ENCODE measurements at places on chromosomes 5 and 9. TPM values are rescaled to one million over a fixed set of nuclear protein-coding genes. Genes with fewer than 3 reads are reported as not detected.
A peak's percentile ranks its signal among the peaks of the same experiment; 100 is the strongest.

Gene CDH18
- total RNA-seq = not detected

Gene SLC27A6
- total RNA-seq = 1.3 TPM

Gene INSL6
- total RNA-seq = not detected

Gene HRCT1
- 10.2 TPM for total RNA-seq

Gene GZMA
- total RNA-seq = 6.3 TPM

Gene FOXD4
- 0.30 TPM for total RNA-seq

Gene PCDHA6
- 0.66 TPM for total RNA-seq

Gene CD14
- 195 TPM for total RNA-seq

Gene CCIN
- not detected for total RNA-seq

Gene CD274
- total RNA-seq = 15.5 TPM

Gene PCSK5
- total RNA-seq = 15.9 TPM

Gene GARIN3
- total RNA-seq = not detected

Gene SPATA6L
- 7.4 TPM for total RNA-seq

Gene FGD3
- 21.1 TPM for total RNA-seq

Gene SLC4A9
- not detected for total RNA-seq

Gene EQTN
- total RNA-seq = not detected

- DNase-seq = no peak
Observed at GRCh38 chr5:78162253-78162862, 132.1 kb downstream of the AP3B1 start.

DNA sequence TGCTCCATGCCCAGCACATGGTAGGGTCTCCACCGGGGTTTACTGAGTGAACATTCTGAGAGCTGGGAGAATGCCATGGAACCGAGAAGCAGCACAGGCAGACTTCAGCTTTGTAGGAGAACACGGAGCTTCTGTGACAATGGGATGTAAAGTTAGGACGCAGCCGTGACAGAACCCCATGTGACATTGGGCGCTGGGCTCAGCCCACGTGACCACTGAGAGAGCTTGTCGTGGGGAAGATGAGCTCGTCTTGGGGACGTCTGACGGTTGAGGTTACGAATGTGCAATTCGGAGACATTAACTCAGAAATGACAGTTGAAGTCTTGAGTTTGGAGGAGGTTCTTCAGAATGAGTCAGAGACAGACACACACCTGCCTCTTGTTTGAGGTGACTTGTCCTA lies 13.5 kb downstream of the SDHA start:
- DNase-seq = no peak

DNA sequence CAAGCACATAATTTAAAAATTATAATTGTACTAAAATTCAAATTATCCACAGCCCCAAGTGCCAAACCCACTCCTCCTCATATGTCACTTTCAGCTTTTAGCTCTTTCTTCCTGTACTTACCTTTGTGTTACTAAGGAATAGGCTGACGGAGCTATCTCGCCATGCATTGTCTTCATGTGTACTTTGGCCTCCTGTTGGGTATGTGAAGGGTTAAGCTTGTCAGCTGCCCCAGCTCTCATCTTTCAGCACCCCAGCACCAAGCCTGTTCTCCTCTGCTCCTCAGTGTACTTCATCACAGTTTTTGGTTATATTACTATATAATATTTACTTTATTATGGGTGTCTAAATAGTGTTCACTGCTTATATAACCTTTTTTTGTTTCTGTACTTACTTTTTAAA lies 46.2 kb downstream of the OSTF1 start:
- DNase-seq = no peak

- peak; percentile 85 for DNase-seq
Observed at GRCh38 chr5:114360816-114361723, 800 bp upstream of the KCNN2 start.

GRCh38 chr5:82754036-82754746 lies 323.0 kb downstream of the TMEM167A start:
- DNase-seq = no peak

DNA sequence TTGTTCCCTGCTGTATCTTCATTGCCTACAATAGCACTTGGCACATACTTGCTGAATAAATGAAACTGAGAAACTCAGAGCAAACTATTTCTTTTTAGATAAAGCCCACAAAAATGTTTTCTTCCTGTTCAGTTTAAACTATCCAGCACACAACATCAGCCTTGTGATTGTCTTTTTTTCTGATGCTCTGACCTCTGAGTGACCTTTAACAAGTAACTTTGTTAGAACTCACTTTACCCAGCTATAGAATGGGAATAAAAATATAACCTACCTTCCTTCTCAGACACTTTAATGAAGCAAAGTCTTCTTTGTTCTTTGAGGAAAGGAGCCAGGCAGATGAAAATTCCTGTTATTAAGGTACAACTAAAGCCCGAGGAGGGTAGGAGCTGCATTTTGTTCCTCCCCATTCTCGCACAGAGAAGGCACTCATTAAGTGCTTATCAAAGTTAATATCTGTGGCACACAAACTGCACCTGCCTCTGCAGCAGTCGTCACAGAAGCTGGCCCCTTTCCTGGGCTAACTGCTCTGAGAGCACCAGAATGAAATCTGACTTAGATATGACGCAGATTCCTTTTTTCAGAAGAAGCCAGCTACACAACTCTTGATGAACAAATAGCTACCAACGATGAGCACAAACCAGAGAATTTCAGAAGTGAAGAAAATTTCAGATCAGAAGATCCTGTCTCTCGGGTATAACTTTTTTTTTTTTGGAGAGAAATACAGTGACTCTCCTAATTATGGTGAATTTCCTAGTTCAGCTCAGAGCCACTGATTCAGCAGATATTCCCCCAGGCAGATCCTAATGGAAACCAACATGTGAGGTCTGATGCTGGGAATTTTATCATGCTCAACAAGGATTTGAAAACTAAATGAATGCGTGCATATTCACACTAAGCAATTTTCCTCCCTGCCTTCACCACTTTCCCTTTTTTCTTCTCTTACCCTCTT lies 31.0 kb upstream of the NR3C1 start:
- DNase-seq = no peak

DNA sequence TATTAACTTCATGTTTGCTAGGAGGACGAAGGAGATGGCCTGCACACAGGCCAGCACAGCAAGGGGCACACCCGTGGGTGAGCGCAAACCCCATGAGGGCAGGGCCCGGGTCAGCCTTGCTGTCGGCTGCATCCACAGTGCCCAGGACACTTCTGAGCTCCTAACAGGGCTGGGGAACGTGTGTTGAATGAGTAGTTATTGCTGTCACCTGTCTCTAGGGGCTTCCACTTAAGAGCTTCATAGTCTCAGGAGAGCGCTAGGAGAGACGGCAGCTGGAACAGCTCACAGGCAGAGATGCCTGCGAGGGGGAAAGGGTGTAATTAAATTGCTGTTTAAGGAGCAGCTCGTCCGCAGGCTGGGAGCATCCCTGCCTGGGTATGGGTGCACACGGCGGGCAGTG lies 91.4 kb upstream of the NEURL1B start:
- no peak for DNase-seq

DNA sequence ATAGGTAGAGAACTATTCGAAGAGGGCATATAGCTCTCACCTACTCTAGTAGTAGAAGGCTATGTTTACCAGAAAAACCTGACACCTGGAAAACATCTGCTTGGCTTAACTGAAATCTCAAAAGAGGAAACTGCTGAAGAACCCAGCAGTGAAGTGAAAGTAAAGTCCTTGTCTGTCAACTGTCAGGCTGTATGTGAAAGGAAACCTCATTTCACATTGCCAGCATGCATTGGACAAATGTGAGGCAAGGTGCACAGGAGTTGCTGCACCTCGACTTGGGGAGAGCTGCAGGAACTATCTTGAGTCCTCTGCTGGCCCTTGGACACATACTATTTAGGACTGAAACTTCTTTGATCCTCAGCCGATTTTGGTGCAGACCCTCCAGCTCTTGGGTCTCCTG lies 53.3 kb downstream of the NREP start:
- DNase-seq = no peak

GRCh38 chr9:125758986-125759763 lies 12.0 kb downstream of the PBX3 start:
- peak; percentile 49 for DNase-seq

- no peak for DNase-seq
Observed at GRCh38 chr5:134620634-134621033, 12.0 kb downstream of the SAR1B start.

DNA sequence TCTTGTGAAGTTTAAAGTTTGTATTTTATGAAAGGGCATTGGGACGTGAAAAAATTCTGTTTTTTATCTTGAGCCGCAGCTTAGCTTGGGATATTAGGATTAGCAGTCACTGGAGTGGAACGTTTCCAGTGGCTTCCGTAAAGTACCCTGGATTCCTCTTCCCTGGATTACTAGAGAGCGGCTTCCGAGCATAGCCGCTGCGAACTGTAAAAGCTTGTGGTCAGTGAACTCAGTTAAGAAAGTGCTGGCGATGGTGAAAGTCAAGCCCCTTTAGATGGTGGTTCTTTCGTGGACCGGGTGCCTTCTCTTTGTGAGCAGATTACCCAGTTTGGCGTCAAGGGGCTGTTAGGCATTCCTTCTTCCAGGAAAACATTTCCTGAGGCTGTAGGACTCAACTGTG lies 168.1 kb downstream of the KDM4C start:
- no peak for DNase-seq

GRCh38 chr9:120716483-120716882 lies 2.2 kb upstream of the MEGF9 start:
- DNase-seq = no peak

DNA sequence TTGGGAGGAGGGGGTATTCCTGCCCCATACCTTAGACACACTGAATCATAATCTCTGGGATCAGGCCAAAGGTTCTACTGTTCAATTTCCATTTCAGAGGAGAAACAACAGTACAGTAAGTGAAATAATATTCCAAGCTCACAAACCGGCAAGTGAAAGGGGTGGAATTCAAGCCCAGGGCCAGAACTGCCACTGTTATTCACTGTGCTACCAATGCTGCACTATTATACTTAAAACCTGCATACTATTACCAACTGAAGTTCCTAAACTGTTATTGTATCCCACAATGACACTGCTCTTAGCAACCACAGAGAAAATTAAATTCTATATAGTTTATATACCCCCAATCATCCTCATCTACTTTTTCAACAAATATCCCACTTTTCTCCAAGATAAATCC lies 24.6 kb downstream of the SSBP2 start:
- no peak for DNase-seq

All from upper lobe of left lung (tissue), 6 donors.